Activated naive CD8-positive, alpha-beta T cell treated with anti-CD3 and anti-CD28 coated beads for 36 hours (primary cell): ENCODE measurements at places on chromosomes 1 and 21.

DNA sequence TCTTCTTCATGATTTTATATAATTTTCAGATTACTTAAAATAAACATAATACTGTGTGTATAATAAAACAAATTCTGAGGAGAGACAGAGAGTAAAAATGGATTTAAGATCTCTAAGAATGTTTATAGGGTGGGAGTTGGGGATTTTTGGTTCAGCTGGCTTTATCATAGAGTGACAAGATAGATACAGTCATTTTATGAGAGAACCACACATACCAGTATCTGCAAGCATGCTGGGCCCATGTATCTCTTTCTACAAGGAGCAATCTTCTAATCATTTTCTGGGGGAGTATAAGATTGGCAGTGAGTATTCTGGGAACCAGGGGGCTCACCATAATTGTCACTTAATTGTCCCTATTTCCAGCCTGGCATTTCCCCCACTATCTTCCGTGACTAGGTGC, 64.3 kb upstream of the DUSP10 start:
- DNase-seq, result no peak

GRCh38 chr1:108114033-108114599, 86.0 kb downstream of the SLC25A24 start:
- no peak for DNase-seq

DNA sequence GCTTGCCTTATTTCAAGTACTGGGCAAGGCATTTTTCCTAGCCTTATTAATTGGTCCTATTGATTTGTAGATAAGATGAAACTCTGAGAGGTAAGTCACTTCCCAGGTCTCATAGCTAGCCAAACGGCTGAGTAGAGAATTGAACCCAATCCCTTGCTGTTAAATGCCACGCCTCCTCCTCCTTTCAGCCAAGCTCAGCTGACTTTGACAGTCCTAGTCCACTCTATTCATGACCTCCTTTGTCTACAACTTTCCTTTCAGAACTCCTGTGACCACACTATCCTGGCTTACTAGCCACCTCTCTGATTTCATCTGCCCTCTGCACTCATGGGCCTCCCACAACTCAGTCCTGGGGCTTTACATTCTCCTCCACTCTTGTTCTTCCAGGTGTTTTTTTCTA, 3.9 kb upstream of the NGF start:
- DNase-seq, result no peak

GRCh38 chr1:25807480-25808390, 7.7 kb downstream of the SELENON start:
- no peak for DNase-seq
